ENCODE measurements at places on chromosomes 12 and 14.

DNA sequence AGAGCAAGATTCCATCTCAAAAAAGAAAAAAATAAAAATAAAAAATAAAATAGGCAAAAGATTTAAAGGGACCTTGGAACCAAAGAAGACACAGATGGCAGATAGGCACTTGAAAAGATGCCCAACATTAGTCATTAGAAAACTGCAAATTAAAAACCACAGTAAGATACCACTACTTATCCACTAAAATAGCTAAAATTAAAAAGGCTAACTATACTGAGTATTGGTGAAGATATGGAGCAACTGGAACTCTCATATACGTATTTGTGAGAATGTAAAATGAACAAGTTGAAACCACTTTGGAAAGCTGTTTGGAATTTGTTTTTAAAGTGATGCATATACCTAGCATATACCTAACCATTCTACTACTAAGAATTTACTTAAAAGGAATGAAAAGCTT is 22.3 kb downstream of the BLTP3B start:
- no peak for DNase-seq

DNA sequence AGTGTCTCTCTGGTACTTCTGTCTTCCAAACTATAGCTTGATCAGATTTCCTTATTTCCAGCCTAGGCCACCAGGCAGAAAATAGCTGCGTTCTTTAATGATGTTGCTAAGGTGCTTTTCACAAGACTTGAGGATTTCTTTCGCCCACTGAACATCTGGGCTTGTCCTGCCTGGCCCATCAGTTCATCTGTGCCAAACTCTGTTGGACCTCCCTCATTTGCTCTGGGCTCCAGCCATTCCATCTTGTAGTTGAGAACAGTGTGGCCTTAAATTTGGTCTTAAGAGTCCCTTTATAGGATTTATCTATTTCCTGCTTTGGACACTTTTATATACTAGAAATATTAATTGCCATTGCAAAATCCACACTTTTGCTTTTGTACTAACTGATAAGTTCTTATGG is 109.6 kb downstream of the TTLL5 start:
- no peak for DNase-seq

GRCh38 chr14:77286576-77286975 is 15.6 kb upstream of the NGB start:
- DNase-seq: no peak

GRCh38 chr12:56766535-56766934 is 3.4 kb downstream of the HSD17B6 start:
- no peak for DNase-seq

DNA sequence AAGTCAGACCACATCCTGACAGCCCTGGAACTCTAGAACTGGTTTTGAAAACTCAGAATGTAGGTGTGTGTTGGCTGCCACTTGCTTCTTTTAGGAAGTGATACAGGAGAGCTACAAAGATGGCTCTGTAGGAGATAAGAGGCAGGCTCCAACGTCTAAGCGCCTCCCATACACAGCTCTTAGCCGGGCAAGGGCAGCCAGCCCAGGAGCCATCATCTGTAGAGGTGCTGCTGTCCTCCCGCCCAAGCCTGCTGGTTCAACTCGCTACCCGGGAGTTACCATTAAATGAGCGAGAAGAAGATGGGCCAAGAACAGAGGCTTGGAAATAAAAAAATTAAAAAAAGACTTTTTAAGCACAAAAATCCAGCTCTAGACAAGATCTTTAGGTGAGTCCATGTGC is 61.2 kb upstream of the DIO3 start:
- no peak for DNase-seq

DNA sequence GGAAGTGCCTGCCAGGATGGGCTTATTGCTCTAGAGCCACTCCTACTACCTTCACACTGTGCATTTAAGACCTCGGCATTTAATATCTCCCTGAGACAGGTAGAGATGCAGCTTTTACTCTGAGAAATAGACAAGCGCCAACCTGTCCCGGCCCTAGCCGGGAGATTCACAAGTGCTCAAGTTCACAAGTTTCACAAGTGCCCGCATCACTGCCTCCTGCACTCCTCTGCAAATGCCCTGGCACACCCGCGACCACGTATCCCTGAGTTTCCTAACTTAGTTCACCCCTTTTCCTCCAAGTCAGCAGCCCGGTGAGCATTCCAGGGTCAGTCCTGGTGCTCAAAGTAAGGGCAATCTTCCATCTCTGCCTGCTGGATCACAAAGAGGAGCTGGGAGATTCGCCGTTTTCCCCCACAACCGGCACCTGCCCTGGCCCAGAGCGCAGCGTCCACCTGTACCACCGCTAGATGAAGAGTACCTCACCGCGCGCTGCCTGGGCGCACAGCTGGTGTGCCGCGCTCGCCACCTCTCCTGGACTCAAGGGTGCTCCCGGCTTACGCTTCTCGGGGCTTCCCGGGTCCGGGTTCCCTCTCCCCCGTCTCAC is 5.0 kb upstream of the SLC38A4 start:
- DNase-seq: no peak

DNA sequence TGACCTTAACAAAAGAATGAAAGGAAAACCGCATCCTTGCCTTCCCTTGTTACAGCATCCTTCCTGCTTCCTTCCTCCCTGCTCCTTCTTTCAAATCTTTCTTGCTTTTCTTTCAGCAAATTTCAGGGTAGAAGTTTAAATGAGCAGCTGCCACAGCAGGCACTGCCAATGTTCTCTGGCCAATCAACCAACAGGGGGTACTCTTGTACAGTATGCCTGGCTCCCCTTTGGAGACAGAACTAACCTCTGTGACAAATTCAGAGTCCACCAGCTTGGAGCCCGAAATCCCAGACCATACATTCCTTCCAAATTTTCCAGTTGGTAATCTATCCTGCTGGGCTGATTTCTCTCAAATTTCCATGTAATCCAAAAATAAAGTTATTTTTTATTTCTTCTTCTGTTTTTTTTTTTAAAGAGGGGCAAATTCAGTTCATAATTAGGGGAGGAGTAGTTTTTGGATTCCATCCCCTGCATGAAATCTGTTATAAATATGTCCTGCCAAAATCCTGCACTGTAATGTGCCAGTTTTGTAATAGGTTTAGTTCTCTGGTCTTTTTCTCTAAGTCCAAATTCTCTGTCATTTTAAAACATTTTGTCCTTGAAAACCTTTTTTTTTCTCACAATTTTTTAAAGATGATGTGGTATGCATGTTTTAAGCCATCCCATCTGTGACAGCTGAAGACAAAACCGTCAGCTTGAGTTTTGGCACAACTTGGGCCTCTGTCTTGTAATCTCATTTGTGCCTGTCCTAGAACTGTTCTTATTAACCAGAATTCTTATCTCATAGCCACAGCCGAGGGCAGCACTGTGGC is 610.0 kb upstream of the LMO3 start:
- DNase-seq: no peak

GRCh38 chr12:29187756-29188155 is 38.7 kb downstream of the FAR2 start:
- no peak for DNase-seq

DNA sequence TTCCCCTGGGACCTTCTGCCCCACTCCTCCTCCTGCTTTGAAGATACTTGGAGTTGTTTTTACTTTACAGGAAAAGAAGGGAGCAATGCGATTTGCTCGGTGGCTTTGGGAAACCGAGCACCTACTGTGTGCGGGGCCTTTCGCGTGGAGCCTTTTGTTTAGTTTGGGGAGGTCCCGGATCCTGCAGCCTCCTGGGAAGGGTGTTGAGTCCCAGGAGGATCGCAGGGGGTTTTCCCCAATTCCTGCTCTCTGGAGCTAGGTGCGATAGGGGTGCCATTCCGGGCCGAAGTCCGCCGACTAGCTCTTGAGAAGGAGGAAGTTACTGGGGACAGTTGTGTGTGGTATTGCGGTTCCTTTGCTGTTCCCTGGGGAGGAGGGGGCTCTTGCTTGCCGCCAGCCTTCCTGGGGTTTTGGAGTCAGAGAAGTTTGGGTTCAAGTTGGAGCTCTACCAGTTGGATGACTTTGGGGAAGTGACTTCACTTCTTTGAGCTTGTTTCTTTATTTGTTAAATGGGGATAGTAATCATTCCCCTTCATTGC is 1.1 kb downstream of the BRI3BP start:
- DNase-seq: peak; percentile 13

- DNase-seq: no peak
Observed at GRCh38 chr14:66859063-66859671, 330.1 kb upstream of the GARIN2 start.

DNA sequence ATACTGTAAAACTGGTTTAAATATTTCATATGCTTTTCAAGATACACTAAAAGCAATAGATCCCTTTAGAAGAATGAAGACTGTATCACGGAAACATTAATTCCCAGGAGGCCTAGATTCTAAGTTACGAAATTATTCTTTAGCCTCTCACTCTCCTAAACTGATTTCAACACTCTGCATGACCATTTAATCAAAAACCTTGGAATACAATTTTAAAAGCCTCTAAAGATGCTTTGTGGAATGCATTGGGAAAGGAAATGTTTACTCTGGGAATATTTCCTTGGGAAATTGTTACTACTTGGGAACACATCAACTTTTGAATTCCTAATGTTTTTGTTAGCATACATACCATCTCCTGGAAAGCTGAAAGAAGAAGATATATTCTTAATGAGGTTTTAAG is 255.7 kb upstream of the FAR2 start:
- DNase-seq: no peak

DNA sequence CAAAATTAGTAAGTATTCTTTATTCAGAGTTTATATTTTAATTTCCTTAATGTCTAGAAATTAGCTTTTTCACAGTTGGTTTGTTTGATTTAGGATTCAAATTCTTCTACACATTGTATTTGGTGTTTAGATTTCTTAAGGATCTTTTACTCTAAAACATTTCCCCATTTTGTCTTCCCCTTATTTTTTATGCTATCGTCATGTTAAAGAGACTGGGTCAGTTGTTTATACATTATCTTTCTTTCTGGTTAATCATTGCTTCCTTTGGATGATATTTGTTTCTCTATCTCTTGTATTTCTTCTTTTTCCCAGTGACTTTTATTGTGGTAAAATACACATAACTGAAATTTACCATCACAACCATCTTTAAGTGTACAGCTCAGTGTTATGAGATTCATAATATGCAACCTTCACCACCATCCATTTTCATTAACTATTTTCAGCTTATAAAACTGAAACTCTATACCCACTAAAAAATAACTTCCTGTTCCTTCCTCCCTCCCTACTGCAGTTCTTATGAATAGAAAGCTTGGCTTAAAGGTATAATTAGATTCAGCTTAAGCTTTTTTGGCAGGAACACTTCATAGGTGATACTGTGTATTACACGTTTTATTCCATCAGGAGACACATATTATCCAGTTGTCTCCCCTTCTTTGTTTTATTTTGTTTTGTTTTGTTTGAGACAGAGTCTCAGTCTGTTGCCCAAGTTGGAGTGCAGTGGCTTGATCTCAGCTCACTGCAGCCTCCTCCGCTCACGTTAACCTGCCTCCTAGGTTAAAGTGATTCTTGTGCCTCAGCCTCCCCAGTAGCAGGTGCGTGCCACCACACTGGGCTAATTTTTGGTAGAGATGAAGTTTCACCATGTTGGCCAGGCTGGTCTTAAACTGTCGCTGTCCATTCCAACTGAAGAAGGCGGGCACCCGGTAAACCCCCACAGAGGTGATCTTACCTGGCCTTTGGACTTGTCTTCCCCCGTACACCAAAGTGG is 45.0 kb downstream of the NOPCHAP1 start:
- no peak for DNase-seq

- DNase-seq: no peak
Observed at GRCh38 chr14:67955261-67955660, 135.7 kb downstream of the RAD51B start.

DNA sequence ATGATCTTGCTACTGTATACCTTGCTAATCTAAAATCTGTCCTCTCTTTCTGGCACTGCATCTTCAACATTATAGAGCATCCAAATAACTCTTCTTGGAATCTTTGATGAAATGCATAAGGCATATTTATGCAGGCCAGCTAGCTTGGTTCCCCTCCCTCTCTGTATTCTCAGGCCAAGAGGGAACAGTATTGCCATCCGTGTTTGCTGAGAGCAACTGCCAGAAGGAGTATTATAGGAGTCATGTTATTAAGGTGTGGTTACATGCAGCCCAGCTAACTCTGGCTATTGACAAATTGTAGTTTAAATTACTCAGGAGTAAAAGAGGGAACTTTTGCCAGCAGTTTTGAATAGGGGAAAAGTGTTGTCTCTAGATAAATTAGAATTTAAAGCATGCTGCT is 309.3 kb upstream of the E2F7 start:
- DNase-seq: no peak

GRCh38 chr14:42806909-42807315 is 1200.2 kb downstream of the LRFN5 start:
- DNase-seq: no peak

DNA sequence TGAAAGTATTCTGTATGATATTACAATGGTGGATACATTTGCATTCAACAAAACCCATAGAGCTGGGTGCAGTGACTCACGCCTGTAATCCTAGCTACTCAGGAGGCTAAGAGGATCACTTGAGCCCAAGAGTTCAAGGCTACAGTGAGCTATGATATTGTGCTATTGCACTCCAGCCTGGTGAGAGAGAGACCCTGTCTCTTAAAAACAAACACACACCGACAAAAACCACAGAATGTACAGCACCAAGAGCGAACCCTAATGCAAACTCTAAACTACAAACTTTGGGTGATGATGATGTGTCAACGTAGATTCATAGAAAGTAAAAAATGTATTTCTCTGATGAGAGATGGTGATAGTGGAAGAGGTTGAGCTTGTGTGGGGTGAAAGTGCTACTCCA is 8.6 kb downstream of the CAPRIN2 start:
- DNase-seq: no peak

DNA sequence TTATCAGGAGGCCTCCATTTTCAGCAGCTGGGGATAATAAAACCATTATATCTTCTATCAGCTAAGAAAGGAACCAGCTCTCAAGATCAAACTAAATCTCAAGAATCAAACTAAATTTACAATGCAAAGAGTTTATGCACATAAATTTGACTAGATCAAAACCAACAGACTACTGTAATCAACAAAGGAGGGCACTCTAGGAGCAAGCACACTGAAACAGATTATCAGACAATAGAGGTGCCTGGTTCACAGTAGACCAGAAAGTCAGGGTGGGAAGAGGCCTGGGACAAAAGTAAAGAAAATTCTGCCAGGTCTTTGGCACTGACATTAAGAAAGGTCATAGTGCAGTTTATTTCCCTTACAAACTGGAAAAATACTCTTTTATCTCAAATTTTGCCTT is 61.0 kb downstream of the HECTD4 start:
- DNase-seq: no peak

DNA sequence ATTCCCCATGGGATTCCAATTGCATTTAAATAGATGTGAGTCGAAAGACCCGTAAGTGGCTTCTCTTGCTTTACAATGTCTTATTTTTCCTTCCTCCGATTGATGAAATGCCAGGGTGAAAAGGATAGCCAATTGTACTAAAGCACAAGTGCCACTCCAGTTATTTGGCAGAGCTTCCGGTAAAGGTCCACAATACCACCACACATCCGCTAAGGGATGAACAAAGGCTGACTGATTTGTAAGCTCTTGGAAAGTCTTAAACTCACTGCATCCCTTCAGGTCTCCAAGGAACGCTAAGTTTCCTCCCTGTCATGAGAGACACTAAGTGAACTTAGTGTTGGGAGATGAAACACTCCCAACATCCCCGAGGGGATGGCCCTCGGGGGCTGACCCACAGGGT is 21.2 kb upstream of the RNASE1 start:
- DNase-seq: no peak
